ENCODE measurements at places on chromosomes 2 and 18.

DNA sequence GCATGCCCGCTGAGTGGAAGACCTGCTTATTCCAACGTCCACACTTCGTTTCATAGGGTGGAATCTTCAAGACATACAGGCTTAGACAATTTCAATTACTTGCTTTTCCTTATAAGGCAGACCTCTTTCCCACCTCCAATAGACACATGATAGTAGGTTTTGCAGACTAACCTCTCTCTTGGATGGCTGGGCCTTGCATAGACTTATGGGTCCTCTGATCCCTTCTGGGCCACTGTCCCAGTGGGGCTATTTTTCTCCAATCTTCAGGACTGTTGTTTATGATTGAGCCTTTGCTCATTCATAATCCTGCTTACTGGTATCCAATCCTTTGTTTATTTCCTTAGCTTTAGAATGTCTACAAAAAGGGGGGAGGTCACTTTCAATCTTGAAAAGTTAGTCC is 138.9 kb downstream of the FAM210A start:
- no peak for DNase-seq

- no peak for DNase-seq
Measured at GRCh38 chr18:28736223-28736622, 559.3 kb upstream of the CDH2 start.

DNA sequence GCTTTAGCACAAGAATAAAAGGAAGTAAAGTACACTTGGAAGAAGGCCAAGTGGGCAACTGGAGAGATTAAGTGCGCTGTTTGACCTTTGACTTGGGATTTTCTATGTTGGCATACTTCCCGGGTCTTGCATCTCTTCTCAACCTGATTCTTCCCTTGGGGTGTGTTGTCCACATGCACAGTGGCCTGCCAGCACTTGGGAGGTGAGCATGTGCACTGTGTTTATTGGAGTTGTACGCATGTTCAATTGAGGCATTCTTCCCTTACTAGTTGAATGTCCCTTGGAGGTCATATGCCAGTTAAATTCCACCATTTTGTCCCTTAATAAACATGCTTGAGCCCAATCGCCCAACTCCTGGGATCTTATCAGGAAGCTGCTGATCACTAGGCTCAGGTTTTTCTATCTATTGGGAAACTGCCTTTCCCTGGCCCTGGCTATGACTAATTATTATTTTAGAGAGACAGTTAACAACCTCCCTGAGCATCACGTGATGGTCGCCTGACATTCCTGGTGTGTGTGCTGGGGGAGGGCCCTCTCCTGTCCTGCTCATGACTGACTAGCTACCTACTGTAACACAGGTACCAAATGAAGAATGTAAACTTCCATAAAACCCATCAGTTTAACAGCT is 62.5 kb upstream of the RAPGEF4 start:
- DNase-seq: no peak

- no peak for DNase-seq
Measured at GRCh38 chr2:226308986-226309385, 490.6 kb downstream of the IRS1 start.

DNA sequence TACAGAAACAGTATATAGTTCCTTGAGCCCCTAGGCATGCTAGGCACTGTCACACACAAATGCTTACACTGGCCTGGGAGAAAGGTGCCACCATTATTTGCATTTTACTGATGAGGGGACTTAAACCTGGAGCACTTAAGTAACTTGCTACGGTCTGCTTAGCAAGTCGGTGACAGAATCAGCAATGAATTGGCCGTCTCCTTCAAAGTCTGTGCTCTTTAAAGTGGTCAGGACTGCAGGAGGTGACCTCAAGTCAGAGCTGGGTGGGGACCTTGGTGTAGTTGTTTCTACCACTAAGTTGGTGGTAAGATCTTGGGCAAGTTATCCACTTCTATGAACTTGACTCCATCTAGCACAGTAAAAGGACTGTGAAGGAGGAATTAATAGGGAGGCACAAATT is 34.8 kb downstream of the PTPRM start:
- DNase-seq: no peak

DNA sequence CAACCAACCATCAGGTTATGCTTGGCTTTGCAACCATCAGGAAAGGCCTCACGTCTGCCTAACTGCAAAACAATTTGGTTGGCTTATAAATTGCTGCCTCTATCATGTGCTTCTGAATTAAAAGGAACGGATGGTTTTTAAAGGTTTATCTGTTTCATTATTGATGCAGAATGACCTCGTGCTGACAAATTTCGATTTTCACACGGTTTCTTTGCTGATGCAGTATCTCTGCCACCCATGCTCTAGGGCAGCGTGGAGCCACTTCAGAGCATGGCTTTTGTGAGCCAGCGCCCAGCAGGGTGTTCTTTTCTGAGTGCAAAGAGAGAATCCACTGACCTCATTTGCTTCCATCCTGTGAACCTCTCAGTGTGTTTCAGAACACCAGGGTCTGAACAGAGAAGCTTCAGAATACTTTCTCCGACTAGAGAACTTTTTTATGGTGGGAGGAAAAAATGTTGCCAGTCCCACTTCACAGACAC is 143.1 kb upstream of the L3MBTL4 start:
- DNase-seq: no peak

GRCh38 chr2:47206181-47206580 is 51.1 kb upstream of the STPG4 start:
- DNase-seq: no peak

- DNase-seq: no peak
Measured at GRCh38 chr18:45657357-45658335, 42.4 kb downstream of the SLC14A2 start.

DNA sequence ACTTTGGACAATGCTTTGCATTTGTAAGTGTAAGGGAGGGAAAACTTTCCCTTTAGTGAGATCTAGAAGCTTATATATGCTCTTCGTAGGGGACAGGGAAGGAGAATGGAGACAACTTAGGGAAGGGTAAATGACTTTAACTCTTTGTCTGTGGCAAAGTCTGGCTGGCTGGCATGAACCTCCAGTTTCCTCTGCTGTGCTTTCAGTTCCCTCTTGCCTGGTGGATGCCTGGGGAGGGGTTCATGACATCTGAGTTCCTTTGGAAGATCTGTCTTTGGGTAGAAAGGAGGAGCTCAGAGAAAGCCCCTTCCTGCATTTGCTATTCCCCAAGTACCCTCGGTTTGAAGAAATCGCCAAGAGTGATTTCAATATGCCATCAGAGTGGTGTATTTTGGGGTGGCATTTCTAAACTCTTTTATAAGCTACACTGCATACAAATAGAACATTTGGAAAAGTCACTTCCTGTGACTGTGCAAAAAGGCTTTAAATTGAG is 143.6 kb downstream of the VAPA start:
- no peak for DNase-seq

DNA sequence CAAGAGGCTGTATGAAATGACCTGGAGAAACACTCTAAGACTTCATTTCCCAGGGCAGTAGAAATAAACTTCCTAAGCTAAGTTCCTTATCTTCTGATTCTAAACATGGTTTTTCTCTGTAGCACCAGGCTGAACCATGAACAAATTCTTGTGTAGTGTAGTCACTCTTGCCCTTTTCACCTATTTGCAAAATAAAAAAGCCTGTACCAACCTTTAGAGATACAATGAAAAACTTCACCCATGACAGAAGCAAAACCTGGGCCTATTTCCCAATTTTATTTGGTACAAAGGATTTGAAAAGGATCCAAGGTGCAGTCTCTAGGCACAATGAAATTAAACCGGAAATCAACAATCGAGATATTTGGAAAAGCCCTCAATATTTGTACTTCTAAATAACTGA is 43.6 kb downstream of the POLR1A start:
- no peak for DNase-seq

DNA sequence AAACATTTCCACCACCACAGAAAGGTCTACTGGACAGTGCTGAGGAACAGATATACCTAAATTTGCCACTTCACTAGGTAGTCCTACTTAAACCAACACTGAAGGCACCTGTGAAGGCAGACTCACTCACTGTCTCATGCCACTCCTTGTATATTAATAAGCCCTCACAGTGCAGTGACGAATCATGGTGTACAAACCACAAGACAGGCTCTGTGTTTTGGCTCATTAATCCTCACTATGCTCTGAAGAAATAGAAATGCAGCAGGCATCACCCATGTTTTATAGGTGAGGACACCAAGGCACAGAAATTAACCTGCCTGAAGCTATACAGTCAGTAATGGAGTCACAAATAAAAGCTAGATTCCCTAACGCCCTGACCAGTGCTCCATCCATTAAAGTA is 44.3 kb downstream of the BARD1 start:
- no peak for DNase-seq

DNA sequence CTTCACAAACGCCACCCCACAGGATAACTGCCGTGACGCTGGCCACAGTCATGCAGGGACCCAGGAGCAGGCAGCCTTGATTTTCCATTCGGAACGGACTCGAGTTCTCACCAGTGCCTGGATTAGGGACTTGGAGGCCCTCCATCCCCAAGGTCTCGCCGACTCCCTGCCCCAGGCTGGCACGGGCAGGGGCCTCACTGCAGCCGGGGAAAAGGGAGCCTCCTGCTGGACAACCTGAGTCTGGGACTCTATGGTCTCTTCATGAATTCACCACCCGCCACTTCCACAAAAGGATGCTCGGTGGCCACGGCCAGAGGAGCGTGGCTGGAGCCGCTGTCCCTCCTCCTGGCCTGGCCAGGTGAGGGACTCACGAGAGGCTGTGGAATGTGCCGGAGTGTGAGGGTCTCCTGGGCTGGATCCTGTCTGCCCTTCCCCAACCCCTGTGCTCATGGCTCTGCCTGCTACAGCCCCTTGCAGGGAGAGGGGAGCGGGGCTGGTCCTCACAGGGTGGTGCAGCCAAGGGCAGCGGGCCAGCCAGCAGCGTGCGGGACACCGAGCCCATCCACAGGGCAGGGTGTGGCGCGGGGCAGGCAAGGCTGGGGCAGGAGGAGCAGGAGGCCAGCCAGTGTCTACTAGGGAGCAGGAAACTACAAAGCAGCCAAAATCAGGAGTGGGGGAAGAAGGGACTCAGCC is 42.3 kb downstream of the AQP12A start:
- no peak for DNase-seq

GRCh38 chr2:200782251-200782650 is 29.5 kb upstream of the BZW1 start:
- DNase-seq: no peak

- DNase-seq: no peak
Measured at GRCh38 chr2:134244587-134244986, 9.3 kb upstream of the MGAT5 start.

DNA sequence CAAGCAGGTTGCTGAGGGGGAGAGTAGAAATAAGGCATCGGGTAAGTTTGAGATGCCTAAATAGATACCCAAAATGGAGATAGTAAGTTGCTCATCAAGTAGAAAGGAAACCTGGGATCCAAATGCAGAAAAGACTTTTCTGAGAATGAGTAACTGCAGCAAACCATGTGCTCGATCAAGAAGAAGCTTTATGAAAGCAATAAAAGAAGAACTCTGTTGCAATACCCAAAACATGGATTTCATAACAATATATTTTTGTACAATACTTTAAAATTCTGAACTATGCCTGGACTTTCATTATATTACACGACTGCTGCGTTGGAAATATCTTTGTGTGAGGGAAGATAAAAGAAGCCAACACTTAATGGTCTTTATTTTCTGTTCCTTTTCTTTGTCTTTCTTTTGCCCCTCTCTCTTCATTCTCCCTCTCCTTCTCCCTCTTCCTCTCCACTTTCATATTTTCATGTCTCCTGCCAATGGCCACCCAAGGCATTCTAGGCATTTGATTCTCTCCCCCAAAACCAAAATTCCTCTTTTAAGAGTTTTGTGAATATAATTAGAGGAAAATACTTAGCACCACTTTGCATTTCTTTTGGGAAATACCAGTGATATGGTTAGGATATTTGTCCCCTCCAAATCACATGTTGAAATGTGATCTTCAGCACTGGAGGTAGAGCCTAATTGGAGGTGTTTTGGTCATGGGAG is 257.6 kb downstream of the MREG start:
- DNase-seq: no peak

GRCh38 chr18:44683556-44683955 is 2.9 kb downstream of the SETBP1 start:
- no peak for DNase-seq

DNA sequence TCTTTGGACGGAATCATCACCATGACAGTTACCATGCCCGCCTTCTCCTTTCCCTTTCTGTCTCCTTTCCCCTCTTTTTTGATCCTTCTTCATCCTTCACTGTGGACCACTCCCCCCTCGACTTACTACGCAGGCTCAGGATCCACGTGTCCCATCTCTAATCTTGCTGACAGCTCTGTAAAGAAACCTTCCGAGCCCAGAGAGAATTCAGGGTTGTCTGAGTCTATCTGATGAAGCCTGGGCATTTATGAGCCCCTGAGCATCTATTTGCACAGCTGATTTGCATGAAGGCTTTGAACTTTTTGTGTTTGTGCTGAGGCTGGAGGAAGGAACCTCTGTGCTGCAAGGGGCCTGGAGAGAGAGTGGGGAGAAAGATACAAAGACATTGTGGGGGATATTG is 50.7 kb downstream of the CIB4 start:
- DNase-seq: no peak

DNA sequence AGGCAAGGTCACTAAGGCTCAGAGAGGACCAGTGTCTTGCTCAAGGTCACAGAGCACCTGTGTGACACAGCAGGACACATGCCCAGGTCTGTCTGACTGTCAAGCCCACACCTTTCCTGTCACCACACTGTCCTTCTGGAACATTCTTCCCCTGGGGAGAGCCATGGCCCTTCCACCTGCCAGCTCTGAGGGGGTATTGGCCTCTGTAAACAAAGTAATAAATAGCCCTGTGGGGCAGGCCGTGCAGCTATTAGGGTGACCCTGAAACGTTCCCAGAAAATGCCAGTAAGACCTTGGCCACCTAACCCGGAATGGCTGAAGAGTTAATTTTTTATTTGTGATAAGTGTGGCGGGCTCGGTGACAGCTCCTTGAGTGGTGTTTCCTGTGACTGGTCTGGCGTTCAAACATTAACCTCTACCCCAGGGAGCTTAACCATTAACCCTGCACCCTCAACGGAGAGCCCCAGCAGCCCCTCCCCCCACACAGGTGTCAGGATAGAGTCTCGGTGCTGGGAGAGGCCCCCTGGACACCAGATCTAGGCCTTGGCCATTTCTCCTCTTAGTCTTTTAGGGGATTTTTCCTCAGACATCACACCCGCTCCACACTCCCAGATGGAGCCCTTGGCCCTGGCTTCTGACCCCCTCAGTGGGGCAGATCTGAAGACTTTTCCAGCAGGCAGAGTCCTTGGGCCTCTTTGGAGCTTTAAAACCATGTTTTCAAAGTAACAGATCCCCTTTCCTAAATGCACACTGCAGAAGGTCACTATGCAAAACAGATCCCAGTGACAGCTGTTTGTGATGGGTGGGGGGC is 36.6 kb downstream of the SCTR start:
- no peak for DNase-seq

DNA sequence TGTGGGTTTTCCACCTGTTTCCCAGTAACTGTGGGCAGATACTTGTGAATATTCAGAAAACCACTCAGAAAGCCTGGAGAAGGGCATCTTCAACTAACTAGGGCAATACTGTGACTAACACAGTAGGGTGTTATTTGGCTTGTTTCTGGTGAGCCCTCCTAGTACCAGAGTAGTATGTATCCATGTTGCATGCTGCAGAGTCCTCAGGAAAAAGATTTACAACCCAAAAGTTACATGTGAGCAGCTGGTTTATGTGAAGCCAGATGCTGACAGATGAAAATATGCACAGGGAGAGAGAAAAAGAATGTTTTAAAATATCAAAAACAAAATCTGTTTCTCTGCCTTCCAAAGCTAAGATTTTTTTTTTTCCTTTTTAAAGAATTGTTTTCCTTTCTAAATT is 333.2 kb upstream of the UBE2E3 start:
- no peak for DNase-seq
